Epithelial cell of umbilical artery (primary cell): ENCODE measurements at places on chromosomes 11 and 22. TPM values are rescaled to one million over a fixed set of nuclear protein-coding genes. Genes with fewer than 3 reads are reported as not detected.

C11orf52 gene
- under 0.01 and 0.61 TPM in 2 replicates for total RNA-seq

TMPRSS4 gene
- not detected in 2 replicates for total RNA-seq

CHRM1 gene
- not detected in 2 replicates for total RNA-seq

TCN1 gene
- 0.32 TPM in 1 of 2 replicates, not detected in the other for total RNA-seq

SCARF2 gene
- total RNA-seq = 10.6 and 14.9 TPM in 2 replicates
